Amygdala (tissue), 56 donors: ENCODE measurements at places on chromosomes 13 and 19.

DNA sequence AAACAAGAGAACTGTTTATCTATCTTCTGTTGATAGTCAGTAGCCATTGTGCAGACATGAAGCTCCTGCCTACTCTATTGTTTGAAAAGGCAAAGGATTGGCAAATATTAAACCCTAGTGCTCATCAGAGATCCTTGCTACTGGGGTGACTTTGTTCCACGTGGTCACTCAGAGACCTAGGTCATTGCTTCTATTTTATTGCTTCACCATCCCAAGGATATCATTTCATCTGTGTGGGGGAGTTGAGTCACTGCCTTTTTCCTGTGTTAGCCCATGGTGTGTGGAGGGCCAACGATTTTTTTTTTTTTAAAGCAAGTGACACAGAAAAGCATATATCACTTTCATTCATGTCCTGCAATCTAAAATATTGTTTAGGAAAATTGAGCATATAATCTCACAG is 254.1 kb upstream of the RXFP2 start:
- DNase-seq, result no peak

DNA sequence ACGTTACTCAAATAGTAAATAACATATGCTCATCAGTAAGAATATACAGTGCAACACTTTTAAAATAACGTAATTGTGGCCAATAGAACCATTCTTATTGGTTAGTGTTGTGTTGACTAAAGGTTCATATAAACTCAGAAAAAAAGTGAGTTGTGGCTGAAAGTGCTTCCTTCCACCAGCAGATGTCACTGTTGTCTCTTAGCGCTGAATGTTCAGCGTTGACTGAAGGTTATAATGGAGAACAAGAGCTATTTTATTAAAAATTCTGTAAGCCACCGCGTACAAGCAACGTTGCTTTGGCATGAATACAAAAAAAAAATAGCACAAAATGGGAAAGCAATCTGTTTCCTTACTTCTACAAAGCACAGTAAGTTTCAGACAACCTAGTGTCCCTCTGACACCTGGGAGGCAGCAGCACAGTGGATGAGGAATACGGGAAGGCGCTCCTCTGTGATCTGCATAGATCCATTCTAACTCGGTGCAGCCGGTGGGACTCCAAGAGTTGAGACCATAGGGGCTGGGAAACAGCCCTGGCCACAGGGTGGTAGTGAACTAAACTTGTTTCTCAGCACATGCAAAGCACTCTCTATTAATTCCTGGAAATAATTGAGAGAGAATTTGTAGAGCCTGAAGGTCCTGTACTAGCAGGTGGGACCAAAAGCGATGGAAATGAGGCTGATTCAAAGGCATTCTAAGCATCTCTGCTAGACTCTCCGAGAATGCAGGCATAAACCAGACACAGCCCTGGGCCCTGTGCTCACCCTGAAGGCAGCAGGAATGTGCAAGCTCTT is 23.9 kb upstream of the OXGR1 start:
- DNase-seq, result no peak

DNA sequence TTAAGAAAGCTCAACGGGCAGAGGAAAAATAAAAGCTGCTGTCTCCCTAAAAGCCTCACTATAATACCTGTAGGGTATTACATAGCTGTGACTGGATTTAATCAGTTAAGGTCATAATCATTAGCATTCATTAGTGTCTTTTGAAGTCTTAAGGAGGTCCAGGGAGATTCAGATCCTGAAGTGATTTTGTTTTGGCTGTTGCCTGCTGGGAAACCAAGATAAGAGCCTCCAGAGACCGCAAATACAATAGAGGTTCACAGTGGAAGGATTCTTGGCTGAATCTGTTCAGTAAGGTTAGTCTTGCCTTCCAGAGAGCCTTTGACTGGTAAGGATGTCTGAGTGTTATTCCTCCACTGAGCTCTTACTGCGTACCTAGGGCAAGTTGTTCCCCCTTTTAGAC is 54.0 kb upstream of the TNFRSF19 start:
- DNase-seq, result no peak

DNA sequence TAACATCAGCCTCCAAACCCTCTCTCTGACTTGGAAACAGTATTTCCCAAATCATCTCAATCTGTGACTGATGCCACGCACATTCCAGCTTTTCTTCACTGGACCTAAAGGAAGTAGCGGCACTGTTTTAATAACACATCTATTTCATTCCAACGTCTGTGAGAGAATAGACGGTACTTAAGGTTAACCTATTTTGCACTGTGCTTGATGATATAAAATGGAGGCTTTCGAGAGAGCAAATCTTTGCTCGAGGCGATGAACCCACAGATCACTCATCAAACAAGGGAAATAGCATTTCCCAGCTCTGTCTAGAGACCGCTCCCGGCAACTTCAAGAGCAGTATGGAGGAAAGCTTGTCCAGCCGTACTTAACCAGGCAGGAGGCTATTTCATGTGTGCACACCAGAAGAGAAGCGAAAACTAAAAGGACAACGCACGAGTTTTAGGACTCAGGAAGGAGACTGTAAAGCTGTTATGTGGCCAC is 2.9 kb downstream of the UBL3 start:
- no peak for DNase-seq

GRCh38 chr13:98239162-98240076 is 62.4 kb upstream of the RNF113B start:
- DNase-seq, result no peak

GRCh38 chr19:49677901-49678674 is 1.0 kb downstream of the PRMT1 start:
- DNase-seq, result no peak

DNA sequence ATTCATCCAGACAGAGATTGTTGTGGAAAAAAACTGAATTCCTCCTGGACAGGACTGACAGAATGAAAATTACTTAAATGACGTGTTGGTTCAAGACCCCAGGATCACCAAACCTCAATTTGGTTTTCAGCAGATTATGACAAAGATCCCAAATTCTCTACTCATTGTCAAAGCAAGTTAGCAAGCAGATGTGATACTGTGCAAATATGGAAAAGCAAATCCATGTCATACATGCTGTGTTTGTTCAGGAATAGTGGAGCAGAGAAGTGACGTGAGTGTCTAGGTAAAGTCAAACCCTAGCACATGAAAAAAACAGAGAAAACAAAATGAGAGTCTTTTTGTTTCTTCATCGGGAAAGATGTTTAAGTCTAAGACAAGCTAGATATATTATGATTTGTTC is 169.2 kb upstream of the NBEA start:
- no peak for DNase-seq

DNA sequence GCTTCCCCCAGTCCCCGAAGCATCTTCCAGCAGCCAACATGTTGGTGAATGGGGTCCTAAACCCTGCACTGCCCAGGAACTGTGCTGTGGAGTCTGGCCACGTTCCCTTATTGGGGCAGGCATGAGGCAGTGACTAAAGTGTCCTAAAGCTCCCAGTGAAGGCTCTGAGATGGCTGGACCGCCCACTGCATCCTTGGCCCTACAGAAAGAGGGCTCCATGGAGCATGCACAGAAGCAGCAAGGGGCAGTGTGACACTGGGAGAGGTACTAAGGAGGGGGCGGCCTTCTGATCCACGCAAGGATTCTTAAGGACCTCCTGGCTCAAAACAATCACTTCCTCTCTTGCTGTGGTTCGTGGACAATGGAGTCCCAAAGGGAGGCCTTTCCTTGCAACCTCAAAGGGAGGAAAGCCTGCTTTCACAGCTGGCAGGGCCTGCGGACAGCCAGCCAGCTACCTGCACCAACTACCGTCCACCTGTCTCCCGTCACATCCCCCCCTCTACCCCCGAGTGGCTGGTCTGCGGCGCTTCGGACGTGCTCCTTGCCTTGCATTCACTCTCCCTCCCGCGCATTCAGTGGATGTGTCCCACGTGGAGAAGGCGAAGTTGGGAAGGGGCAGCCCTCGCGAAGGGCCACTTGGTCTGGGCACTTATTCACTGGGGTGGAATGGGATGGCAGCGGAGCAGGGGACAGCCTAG is 63.9 kb upstream of the STARD13 start:
- no peak for DNase-seq
